Hindlimb muscle (tissue), 1 donor: ENCODE measurements at places on chromosomes 16 and 17.

DNA sequence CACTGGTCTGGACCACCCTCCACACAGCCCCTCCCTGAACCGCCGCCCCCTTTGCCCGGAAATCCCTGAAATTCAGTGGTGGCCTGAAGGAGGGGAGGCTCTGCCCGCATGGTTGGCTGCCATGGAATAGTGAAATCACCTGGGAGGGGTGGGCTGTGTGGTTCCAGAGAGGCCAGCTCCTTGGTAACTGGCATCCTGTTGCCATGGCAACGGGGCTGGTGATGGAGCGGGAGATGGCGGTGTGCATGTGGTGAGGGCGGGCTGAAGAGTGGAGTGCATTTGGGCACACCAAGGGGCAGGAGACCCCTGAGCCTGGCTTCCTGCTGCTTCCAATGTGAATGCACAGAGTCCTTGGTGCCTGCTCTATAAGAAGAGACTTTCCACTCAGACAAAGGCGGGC lies 2.4 kb downstream of the EFNB3 start:
- no peak for DNase-seq

GRCh38 chr17:75693500-75694481 lies 26.7 kb downstream of the SAP30BP start:
- DNase-seq: no peak

- DNase-seq: no peak
Observed at GRCh38 chr16:5428932-5429331, 331.3 kb upstream of the EEF2KMT start.

DNA sequence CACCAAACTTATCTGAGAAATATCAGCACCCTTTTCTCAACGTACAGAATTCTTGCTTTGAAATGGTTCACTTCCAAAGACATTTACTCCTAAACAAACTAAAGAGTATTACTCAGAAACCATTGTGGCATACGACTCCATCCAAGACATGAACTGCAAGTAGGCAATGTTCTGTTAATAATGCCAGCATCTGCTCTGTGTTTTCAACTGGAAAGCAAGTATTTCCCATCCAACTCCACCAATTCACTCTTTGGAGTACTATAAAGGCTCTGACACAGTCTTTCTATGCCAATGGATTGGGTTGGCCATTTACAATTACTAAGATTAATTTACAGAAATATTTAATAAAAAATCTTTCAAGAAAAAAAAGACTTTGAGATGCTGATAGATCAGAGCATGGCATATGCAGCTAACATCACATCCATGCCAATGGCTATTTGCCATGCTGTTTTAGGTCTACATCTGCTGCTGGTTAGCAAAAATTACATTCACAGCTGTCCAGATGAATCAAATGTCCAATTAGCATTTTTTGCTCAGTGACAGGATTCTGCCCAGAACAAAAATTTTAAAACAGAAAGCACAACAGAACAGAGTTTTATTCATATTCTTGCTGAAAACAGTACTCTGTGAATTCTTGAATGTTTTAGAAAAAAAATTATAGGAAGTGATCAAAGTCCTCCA lies 65.9 kb upstream of the HLF start:
- peak; percentile 53 for DNase-seq

- DNase-seq: no peak
Observed at GRCh38 chr17:46773676-46774075, 44.8 kb downstream of the WNT3 start.

DNA sequence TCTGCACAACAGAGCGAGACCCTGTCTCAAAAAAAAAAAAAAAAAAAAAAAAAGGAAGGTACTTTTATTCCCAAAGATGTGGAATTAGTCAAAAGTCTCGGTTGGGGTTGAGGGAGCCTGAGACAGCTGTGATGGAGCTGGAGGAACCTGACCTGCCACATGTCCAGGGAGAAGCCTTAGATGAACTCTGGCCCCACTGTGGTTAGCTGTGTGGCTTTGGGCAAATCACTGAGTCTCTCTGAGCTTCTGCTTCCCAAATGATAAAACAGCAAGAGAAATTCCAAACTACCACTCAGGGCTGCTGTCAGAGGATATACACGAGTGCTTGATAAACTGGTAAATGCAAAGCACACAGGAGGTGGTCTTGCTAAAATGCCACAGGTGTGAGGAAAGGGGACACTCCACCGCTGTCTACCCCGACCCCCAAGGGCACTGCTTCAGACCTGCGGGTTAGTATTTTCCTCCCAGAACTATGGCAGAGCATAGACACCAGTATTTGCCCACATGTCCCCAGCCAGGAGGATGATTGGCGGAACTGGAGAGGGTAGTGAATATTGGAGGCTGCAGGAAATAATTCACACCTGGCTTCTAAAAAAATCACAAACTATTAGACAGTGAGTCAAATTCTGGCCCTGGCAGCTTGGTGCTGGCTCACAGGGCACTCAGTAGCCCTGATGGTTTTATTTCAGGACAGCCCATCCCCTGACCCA lies 14.7 kb downstream of the DRC3 start:
- no peak for DNase-seq

- DNase-seq: no peak
Observed at GRCh38 chr17:75526555-75527270, 1.2 kb downstream of the LLGL2 start.

- DNase-seq: no peak
Observed at GRCh38 chr16:28923652-28924398, 1.2 kb downstream of the RABEP2 start.

GRCh38 chr16:85658504-85659326 lies 30.0 kb downstream of the GINS2 start:
- DNase-seq: no peak

DNA sequence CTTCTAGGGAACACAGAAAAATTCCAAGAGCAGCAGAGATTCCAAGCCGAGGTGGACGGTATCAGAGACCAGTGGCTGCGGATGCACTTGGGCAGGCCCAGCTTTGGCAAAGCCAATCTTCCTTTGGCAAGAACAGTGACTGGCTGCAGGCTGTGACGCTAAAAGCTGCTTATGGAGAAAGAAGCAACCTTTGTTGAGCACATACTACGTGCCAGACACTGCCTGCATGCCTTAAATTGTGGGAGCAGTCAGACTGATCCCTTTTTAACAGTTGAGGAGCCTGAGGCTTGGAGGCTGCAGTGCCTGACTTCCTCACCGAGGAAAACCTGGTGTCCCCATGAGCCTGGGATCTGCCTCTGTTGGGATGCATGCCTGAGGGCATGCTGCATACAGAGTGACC lies 69.0 kb upstream of the AMZ2 start:
- no peak for DNase-seq

DNA sequence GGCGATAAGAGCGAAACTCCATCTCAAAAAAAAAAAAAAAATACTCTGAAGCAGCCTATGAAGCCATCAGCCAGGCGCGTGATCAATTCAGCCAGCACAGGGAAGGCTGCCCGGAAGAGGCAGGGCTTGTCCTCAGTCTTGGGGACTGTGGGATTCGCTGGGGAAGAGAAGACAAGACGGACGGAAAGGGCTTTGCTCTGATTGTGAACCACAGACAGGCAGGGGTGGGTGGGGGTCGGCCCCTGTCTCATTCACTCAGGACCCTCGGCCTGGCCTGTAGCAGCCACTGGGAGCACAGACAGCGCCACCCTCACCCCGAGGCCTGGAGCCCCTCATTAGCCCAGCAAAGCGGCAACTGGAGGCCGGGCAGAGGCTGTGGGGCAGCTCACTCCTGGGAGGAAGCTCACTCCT lies 37.2 kb downstream of the ABR start:
- peak; percentile 64 for DNase-seq

GRCh38 chr17:57574040-57574513 lies 171.0 kb downstream of the CCDC182 start:
- DNase-seq: no peak

- peak; percentile 11 for DNase-seq
Observed at GRCh38 chr16:28258567-28258966, 33.8 kb upstream of the SBK1 start.

DNA sequence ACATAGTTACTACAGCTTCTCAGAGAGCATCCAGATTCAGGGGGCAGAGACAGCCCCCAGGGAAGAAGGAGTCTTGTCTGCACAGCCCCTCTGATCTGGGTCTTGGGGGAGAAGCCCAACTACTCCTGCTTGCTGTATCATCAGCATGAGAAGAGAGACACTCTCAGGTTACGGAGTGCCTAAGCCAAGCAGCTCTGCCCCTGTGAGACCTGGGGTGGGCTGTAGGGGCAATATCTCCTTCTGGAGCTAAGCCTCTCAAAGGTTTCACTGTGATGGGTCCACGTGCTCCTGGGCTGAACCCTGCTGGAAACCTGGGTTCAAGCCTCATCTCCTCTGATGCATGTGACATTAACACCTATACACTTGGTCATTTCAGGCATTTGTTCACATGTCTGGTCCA lies 123.2 kb downstream of the CPPED1 start:
- DNase-seq: no peak

- no peak for DNase-seq
Observed at GRCh38 chr17:41932816-41933389, 2.5 kb downstream of the ODAD4 start.

DNA sequence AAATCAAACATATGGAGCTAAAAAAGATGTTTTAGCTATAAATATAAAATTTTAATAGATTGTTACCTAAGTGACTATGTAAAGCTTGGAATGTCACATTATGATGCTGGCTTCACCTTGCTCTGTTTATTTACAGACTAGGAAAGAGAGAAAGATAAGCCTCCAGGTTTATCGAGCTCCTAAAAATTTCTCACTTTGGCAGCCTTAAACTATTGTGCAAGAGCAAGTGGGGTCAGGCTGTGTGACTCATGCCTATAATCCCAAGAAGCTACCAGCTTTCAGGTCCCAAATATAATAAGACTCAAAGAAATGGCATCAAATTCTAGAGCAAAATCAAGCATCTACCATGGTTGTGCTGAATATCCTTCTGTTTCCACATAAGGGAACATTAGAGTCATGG lies 34.3 kb upstream of the PRSS54 start:
- DNase-seq: no peak

DNA sequence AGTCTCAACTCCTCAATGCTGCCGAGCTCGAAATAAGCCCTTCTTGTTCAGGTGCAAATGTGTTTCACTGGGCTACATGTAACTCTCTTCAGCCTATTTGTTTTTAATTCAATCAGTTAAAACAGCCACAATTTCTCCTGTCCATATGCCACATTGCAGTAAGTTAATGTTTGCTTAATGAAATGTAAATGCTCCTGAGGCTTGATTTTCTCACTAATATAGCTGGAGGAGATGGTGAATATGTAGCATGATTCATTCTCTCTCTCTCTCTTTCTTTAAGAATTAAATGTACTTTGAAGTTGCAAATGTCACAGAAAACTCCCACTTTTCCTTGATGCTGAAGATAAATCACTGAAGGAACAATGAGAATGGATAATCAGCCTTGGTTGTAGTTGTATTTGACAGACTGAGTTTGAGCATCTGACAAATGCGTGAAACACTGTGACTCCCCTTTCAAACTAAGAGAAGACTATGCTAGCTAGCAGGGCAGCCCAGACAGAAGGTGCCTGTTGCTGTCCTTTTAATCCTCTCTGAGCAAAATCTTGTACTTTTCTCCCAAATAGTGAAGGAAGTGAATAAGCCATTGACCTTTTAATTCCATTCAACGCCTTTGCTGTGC lies 161.8 kb downstream of the ANKFN1 start:
- DNase-seq: no peak

- DNase-seq: peak; percentile 29
Observed at GRCh38 chr16:81940781-81941560, 70.3 kb downstream of the SDR42E1 start.

DNA sequence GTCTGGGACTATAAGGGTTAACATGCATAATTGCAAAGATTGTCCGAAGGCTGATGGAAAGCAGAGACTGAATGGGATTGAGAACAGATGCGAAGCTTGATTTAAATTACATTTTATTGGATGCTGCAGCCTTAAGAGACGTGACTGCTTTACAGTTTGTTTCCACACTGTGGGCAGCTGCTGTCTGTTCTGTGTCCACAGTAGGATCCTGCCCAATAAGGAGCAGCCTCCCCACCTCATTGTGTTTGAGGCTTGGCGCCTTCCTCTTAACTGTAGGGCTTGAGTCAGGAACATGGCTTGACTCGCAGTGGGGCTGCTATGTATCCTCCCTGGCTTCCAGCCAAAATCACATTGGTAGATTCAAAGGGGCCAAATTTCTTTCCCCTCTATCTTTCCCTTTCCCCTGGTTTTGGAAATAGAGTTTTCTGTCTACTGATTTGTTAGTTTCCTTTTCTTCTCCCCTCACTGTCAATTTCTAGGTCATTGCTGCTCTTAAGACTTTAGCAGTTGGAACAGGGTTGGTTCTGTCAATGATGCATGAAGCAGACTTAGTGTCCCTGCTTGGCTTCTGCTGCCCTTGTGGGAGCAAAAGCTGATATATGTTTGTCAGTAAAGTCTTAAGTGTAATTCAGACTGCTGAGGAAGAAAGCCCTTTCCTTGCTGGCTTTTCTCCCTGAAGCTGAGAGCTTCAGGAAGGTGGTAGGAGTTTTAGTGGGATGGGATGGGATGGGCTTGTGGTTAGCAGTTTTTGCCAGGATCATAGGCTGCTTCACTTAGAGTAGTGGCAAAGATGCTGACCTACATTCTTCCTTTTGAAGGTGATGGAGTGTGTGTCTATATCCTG lies 5.0 kb upstream of the RARA start:
- DNase-seq: peak; percentile 64

DNA sequence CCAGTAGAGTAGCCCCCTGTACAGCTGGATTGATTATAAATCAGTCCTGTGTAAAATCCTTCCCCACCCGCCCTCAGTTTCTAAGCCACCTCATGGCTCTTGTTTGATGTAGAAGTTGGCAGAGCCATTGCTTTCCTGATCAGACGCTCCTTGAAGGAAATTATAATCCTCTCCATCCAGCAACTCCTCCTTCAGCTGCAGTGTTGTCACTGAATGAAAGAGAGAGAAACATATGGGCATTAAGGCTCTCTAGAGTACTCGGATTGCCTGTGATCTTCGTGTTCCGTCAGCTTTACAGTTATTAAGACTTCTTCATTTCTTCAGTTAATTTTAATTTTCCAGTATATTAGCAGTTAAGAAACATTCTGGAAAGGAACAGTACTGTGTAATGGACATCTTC lies 14.3 kb downstream of the NME2 start:
- DNase-seq: no peak

DNA sequence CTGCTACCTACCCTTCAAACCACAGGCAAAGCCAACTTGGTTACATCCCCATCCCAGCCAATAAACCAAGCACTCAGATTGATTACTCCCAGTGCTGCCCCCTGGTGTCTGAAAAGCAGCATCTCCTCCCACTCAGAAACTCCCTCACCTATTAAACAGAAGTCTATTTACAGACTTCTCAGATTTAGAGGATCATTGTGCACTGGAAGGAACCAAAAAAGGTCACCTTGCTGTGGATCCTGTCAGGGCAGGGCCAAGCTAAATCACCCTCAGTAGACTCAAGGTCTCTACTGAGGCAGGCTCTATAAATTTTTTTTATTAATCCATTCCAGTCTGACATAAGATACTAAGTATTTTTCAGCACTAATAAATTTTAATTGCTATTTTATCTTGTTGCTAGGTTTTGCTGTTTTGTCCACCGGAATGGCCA lies 17.6 kb downstream of the HIGD1B start:
- DNase-seq: peak; percentile 80

- DNase-seq: no peak
Observed at GRCh38 chr17:28471531-28472342, 1.7 kb upstream of the SLC13A2 start.

DNA sequence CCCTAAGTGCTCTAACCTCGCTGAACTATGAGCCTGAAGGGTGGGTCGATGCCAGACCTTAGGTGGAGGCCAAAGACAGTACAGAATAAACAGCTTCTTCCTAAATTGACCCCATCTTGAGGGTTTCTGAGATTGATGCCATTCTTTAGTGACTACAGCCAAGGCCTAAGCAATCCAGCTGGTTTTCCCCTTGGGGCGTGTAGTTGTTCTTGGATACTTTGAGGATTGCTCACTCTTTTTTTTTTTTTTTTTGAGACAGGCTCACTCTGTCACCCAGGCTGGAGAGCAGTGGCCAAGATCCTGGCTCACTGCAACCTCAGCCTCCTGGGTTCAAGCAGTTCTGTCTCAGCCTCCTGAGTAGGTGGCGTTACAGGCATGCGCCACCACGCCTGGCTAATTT lies 2.0 kb downstream of the OVCA2 start:
- no peak for DNase-seq
